ENCODE measurements at places on chromosomes 7 and 10. TPM values are rescaled to one million over a fixed set of nuclear protein-coding genes. Genes with fewer than 3 reads are reported as not detected.

ZNF722 gene
- total RNA-seq: not detected

NXPH1 gene
- total RNA-seq: not detected

MYO1G gene
- 4.6 TPM for total RNA-seq

TLX1 gene
- not detected for total RNA-seq

GPR85 gene
- total RNA-seq: not detected

GTF2IRD1 gene
- total RNA-seq: 4.6 TPM

BMPER gene
- total RNA-seq: 1.1 TPM

DNA sequence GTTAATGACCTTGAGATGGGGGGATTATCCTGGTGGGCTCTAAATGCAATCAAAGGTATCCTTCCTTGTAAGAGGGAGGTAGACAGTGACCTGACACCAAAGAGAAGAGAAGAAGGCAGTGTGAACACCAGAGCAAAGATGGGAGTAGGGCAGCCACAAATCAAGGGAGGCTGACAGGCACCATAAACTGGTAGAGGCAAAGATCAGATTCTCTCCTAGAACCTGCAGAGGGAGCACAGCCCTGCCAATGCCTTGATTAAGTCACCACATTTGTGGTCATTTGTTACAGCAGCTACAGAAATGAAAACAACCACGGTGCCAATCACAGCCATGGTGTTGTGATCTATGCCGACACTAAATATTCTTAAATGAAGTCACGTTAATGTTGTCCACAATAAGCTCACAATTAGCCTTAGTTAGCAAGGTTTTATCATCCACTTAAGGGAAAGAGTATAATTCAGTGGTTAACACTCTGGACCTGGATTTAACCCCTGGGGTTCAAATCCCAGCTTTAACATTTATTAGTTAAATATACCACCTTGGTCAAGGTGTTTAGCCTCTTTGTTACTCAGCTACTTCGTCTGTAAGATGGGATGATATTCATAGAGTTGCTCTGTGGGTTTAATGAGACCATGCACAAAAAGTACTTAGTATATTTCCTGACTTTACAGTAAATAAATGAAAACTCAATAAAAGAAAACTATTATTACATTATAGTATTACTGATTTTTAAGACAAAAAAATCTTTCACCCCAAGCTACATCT, 70.8 kb downstream of the SGMS1 start:
- peak; percentile 34 for DNase-seq

DNA sequence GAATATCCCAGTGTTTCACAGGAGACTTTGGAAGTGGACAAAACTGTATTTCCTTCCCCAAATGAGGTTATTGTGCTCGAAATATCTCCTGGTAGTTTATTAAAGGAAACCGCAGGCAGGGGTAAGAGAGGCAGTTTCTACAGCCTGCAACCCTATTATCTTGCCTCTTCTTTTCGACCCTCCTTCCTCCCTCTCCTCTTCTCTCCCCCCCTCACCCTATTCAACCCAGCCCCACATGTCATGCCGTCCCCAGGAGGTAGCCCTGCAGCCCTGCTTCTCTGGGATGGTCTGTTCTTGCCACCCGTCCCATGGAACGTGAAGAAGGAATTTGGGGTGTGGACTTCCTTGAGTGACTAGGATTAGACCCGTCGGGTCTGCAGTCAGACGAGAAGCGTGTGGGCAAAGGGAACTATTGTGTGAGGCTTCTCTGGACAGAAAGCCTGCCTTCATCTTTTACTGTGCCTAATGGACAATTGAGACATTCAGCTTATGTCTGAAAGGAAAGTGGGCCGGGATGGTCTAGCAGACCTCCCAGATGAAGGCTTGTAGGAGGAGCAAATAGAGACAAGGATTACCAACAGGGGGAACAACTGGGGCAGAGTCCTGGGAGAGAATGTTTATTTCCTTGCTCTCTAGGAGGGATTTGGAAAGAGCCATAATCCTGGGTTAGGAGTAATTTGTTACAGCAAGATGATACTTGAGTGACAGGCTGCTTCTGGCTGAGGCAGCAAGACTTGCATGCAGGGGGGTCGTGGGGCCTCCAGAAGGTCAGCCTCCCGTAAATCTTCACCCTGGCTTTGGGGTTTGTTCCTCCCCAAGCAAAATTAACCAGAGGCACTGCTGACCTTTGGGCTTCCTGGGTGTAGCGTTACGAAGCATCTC, 77.8 kb downstream of the TCF7L2 start:
- DNase-seq: no peak

GRCh38 chr7:81029511-81029910, 110.7 kb upstream of the SEMA3C start:
- DNase-seq: no peak

GRCh38 chr10:11933577-11934223, 108.9 kb downstream of the UPF2 start:
- DNase-seq: peak; percentile 46

DNA sequence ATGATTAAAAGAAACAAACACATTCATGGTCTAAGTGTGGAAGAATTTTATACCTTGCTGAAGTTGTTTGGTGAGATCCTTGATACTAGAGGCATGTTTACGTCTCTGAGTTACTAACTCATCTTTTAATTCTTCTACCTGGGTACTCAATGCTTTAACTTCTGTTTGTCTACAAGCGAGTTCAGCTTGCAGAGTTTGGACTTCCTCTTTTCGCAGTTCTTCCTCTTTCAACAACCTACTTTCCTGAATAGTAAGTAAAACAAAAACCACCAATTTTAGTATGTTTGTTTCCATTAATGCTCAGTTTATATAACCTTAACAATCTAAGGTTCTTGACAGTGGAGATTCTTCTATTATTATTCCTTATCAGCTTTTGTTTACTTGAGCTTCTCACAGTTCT, 42.9 kb downstream of the CCDC186 start:
- DNase-seq: no peak

- no peak for DNase-seq
Observed at GRCh38 chr7:118183428-118183785, 557 bp upstream of the LSM8 start.

DNA sequence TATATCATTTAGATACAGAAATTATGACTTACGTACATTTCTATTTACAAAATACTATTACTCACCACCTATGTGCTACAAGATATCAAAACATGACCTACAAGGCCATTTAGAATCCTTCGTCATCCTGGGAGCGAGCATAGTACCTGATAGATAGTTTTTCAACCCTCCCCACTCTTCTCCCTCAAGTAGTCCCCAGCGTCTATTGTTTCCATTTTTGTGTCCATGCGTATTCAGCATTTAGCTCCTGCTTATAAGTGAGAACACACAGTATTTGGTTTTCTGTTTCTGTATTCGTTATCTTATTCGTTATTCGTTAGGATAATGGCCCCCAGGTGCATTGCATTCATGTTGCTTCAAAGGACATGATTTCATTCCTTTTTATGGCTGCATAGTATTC, 28.1 kb downstream of the PNLIPRP2 start:
- no peak for DNase-seq

DNA sequence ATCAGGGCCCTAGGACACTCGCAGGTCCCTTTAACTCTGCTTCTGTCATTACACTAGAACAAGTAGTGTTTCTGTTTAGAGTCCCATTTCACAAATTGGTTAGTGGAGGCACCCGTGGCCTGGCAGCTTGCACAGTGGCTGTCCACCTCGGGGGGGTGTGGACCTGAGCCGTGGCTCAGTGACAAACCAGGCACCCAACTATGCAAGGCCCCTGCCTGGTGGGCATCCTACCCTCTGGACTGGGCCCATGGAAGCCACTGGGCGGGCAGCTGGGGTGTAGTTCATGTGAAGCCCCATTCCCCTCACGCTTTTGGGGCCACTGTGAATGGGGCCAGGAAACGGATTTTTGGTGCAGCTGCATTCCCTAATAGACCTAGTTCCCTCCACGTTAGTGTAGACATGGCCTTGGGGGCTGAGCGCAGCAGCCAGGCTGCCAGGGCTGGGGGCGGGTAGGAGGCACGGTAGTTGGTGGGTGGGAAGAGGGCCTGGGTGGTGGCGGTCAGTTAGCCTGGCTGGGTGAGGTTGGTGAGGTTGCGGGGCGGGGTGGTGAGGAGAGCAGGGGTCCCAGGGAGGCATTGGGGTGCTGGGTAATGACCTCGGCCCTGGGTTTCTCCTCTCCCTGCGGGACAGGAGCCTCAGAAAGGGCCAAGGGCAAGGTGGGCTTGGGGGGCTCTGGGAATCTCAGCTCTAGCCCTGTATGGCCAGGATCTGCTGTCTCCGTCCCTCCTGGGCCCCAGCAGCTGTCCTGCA, 18.7 kb downstream of the ZNF316 start:
- DNase-seq: no peak

DNA sequence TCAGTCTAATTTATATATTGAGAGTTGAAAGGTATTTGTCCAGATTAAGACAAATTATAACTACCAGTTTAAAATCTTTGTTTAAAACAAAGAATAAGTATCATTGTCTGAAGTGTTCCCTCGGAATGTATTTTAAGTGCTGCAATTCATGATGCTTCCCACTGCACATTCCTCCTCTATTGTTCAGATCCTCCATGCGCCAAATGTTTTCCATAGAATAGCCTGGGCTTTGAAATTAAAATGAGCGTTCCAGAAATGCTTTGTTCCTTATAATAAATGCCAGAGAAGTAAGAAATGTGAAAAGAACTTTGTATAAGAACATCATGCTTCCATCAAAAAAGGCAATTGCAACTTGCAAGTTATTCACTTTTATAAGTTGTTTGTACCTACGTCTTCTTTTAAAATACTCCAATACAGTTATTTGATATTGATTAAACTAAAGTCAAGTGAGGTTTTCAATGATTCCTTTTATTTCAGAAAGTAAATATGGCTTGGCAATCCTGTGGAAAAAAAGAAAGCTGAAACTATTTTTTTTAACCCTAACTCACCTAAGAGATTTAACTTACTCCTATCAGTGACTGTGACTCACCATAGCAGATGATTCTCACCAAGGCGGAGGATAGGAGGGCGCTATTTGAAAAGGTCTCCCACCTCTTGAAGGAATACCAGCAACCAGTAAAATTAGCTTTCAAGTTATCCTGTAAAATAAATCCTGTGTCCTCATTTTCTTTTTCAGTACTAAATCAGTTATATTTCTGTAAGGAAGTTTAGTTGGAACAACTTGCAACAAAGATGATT, 85.8 kb downstream of the CTNNA3 start:
- no peak for DNase-seq

- no peak for DNase-seq
Observed at GRCh38 chr10:21022821-21023220, 125.7 kb upstream of the NEBL start.

GRCh38 chr7:140609646-140610045, 31.0 kb downstream of the DENND2A start:
- no peak for DNase-seq

DNA sequence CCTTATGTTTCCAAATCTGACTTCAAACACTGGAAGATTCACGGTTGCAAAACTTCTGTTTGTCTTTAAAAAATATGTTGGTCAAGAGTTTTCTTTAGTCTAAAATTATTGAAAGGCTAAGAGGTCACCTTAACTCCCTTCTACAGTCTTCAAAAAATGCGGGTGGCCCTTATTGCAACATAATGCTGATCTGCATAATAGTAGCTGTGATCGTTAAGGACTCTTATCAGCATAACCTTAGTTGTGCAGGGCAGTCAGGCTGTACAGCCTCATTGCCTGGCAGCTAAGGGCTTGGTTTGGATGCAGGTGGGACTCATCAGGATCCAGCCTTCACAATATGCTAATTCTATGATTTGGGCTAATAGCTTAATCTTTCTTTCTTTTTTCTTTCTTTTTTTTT, 15.0 kb downstream of the KIAA1217 start:
- no peak for DNase-seq

- no peak for DNase-seq
Observed at GRCh38 chr7:144738708-144739314, 97.0 kb downstream of the TPK1 start.

- DNase-seq: no peak
Observed at GRCh38 chr10:103991393-103992128, 24.6 kb downstream of the SLK start.

- no peak for DNase-seq
Observed at GRCh38 chr7:22587322-22587721, 87.3 kb upstream of the STEAP1B start.

DNA sequence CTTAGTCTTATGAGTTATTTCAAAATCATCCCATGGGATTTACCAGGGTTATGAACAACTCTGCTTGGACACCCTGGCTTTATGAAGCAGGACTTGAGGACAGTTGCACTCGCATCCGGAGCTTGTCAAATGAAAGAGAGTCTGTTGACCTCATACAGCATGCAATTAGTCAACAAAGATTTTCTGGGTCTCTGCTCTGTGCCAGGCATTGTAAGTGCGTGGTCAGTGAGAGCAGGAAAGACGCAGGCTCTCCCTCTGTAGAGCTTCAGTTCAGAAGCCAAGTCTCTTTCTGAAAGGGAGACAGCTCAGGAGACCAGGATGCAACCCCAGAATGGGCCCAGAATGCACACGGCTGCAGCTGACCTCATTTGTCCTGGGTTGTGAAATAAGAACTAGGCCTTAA, 45.5 kb upstream of the DMBT1 start:
- DNase-seq: no peak

DNA sequence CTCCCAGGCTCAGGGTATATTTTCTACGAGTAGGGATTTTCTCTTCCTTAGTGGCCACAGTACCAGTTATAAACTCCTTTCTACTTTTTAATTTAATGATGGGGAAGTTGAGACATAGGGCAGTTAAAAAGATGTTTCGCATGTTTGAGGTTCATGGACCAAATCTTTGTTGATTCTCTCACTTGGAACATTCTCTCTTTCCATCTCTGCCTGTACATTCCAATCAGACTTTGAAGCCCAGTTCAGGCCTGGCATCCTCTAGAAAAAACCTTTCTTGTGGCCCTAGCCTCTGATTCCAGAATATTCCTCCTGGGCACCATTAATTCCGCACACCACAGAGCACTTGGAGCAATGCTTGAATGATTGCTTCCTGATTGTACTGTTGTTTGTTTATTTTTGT, 18.5 kb downstream of the SLC13A4 start:
- DNase-seq: no peak

DNA sequence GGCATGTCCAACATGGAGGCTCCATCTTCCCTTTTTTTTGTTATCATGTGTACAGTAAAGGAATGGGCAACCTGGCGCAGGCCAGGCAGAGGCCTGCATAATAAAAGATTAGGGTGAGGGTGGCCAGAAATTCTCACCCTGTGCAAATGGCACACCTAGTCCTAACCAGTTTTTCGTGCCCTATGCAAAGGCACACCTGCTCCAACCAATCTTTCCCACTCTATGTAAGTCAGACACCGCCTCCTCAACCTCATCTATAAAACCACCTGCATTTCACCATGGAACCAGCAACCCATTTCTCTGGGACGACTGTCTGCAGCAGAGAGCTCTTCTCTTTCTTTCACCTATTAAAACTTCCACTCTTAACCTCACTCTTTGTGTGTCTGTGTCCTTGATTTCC, 16.1 kb downstream of the TBATA start:
- no peak for DNase-seq

DNA sequence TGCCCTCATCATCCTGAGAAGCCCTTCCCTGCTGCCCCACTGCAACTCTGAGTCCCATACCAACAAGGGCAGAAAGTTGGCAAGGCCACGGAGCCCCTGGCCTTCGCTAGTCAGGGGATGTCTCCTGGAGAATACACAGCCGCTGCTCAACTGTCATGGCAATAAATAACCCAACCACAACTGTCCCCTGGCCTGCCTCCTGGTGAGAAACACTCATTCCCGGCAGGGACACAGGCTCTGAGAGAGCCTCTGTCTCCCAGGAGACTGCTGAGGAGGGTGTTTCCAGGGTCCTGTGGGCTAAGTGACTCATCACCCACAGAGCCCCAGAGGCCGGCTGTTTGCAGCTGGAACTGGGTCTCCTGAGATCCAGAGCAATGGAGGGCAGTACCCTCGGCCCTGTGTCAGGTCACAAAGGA, 354.1 kb downstream of the TNS3 start:
- peak; percentile 23 for DNase-seq
